CD4-positive, alpha-beta T cell treated with Interleukin-1 beta for 1 hour (primary cell): ENCODE measurements at places on chromosomes 7 and 10.
A peak's percentile ranks its signal among the peaks of the same experiment; 100 is the strongest.

DNA sequence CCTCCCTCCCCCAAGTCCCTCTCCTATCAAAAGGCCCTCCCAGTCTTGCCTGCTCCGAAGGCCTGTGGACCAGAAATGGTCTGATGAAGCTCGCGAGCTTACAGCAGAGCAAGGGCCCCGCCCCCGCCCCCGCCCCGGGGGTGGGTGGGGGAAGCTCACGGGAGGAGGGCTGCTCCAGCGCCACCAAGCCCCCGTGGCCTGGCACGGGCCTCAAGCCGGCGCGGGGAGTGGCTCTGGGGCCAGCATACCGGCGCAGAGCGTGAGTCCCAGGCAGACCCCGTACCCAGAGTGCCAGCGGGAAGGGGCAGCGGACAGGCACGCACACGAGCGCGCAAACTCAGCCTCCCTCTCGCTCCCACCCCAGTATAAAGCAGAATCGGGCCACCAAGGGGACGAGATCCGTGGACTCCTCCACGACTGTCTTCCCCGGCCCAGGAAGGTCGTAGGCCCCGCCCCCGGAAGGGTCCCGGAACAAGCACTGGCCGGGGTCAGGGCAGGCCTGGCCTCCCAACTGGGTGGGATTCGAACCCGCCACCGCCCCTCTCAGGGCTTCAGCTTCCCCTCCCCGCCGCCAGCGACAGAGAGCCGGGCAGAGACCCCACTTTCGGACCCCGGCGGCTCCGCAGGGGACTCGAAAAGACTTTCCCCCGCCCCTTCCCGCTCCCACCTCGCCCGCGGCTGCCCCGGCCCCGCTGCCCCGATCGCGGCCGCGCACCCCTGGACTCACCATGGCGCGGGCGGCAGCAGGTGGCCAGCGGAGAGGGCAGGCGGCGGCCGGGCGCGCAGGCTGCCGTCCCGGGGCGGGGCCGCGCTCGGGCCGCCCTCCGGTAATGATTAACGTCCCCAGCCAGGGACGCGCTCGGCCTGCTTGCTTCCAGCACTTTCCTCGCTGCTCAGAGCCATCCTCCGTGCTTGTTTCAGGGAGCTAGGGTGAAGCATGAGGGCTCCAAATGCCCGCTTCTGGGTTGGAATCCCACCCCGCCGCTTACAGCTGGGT is at the start of gene PCBD1:
TSS of gene PCBD1 (minus strand) at position 762 of the 997 bp plus-strand sequence. CDS start at position 730, 32 bp downstream.
- peak; percentile 67 for DNase-seq

DNA sequence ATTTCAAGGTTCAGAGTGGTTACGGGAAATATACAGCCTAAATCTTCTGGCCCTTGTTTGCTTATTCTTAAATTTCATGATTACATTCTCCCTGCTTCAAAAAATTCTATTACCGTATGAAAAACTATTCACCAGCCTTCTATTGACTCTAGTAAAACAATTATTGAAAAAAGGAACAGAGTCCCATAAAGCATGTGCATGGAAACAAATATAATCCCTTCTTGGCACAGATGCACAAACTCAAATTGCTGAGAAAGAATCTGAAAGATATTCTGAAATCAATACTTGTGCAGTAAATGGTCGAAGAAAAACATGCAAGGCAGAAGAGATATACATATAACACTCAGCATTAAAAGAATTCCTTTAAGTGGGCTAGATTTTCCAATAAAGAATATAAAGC is 83.6 kb downstream of the LRRN3 start:
- no peak for DNase-seq

- DNase-seq, result no peak
Measured at GRCh38 chr10:11468126-11468742, 143.2 kb downstream of the USP6NL start.

DNA sequence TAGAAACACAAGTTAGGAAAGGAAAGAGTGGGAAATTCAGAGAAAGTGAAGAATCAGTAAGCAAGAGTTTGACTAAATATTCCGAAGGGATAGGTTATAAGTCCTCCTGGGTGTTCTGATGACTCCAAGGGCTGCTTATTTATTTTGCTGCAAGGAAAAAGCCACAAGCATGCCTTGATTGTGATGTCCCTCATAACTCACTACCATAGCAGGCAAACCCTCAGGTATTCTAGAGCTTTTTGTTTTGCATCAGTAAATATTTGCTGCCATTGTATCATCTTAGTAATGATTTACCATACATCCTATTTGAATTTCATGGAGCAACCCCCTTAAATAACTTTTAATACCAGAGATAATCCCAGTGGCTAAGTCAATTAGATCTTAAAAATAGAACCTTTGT is 688.1 kb downstream of the SUGCT start:
- no peak for DNase-seq

GRCh38 chr10:83934641-83935338 is 204.5 kb upstream of the GHITM start:
- DNase-seq, result no peak

DNA sequence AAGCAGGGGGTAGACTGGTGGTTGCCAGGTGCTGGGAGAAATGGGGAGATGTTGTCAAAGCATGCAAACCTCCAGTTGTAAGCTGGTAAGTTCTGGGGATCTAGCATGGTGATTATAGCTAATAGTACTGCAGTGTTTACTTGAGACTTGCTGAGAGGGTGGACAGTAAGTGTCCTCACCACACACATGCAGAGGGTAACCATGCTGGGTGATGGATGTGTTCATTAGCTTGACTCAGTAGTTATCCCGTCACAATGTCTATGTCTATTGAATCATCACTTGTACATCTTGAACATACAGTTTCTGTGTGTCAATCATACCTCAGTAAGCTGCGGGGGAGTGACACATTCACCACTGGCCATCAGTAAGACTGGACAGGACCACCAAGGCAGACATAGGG is 42.1 kb downstream of the GSDME start:
- DNase-seq, result no peak

DNA sequence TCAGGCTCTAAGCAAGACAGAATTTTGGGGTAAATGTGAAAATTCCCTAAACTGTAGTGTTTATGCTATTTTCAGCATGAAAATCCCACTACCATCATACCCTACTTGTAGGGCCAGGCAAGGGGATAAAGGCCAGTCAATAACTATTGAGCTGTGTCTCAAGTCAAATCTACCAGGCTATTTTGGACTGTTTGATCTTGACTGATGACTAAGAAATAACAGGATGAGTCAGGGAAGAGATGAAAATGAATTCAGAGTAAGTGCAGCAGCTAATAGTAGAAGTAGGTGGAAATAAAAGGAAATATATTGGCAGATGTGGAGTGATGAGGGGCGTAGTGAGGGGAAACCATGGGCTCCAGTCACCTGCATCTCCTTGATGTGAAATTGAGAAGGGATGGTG is 225.8 kb upstream of the PHYHIPL start:
- no peak for DNase-seq

DNA sequence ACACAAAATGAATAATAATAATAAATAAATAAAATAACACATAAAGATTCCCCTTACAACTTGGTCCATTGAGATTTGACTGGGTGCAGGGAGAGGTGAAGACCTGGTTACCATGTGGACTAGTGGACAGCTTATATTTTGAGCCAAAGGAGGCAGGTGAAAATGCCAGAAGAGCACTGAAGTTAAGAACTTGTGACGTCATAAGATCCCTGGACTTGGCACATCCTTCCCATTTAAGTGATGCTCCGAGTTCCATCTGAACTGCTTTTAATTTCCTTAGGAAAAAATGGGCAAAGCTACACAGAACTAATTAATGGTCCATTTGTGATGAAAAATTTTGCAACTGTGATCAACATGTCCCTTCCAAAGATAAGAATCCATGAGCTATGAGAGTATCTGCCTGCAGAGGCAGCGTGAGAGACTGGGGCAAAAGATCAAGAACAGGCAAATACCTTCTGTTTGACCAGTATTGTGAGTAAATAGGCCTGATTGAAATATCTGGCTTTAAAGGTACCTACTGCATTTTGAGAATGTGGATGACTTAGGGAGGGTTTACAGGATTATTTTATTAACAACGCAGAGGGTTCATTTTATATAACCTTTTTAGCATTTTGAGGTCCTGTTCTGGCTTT is 101.2 kb upstream of the POT1 start:
- no peak for DNase-seq
